ENCODE measurements at places on chromosomes 12 and 14. TPM values are rescaled to one million over a fixed set of nuclear protein-coding genes. Genes with fewer than 3 reads are reported as not detected.
A peak's percentile ranks its signal among the peaks of the same experiment; 100 is the strongest.

DNA sequence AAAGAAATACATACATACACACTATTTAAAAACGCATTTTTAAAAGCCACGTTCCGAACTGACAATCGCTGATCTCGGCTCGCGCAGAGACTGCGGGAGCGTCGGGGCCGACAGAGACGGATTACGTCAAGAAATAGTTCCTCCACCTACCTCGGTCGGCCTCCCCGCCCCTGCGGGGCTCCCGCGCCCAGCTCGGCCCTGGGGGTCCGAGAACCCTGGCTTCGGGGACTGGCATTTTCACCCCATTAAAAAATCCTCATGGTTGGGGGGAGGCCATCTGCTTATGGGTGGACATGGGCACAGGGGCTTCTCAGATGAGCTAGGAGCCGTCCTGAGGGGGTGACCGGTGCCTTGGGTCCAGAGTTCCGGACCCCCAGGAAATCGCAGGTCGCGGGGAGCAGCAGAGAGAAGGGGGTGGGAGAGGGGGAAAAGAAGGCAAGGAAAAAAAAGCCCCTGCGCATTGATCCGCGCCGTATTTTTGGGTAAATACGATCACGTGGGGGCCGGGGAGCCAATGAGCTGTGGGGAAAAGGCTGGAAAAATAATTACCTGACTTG lies 324 bp upstream of the HOXC9 start:
- H3K27me3 ChIP-seq = peaks cover 98% of the 10 kb centered on the region
- DNase-seq = no peak
- H3K36me3 ChIP-seq = peaks cover 1% of the 10 kb centered on the region

DNA sequence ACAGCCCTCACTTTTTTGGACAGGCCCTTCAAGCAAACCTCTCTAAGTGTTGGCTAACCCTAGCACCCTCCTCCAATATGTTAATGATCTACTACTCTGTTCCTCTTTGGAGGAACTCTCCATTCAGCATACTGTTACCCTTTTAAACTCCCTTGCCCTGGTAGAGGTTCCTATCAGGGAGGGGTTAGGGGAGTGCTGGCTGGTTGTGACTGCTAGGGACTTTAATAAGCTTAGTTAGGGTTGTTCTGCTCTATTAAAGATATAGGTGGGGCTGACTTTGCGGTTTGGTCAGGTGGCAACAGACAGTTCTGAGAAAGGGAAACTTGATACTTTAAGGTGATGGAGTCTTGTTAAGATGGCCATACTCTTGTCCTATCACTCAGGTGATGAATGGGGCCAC lies 301.5 kb upstream of the FBXO33 start:
- H3K4me1 ChIP-seq = no peaks in the 10 kb centered on the region
- H3K27ac ChIP-seq = no peak overlapping the region
- H3K27me3 ChIP-seq = no peaks in the 10 kb centered on the region
- no peaks in the 10 kb centered on the region for H3K36me3 ChIP-seq

DNA sequence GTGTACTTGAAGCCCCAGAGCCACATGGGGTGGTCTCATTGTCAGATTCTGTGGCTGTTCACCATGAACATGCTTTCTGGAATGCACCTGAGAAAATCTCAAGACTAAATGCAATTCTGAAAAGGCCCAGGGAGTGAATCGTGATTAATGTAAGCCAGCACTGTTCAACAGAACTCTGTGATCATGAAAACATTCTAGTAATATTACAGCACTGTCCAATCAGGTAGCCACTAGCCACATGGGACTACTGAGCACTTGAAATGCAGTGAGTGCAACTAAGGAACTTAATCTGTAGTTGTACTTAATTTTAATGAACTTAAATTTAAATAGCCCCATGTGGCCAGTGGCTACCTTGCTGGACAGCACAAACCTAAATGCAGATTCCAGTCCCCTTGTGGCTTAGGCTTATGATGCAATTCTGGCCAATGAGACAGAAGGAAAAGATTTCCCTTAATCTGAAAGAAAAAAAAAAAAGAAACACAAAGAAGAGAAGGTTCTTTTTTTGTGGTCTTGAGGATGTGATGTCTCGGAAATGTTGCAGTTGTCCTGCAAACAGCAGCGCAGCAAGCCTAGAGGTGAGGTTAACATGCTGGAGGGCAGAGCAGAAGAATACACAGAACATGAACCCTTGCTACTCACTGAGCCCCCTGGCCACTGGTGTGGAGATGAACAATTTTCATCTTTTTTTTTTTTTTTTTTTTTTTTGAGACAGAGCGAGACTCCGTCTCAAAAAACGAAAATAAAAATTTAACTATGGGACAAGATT lies 48.2 kb downstream of the SPPL3 start:
- no peak overlapping the region for H3K4me3 ChIP-seq
- peaks cover 11% of the 10 kb centered on the region for H3K36me3 ChIP-seq
- peaks cover 51% of the 10 kb centered on the region for H3K4me1 ChIP-seq
- H3K27me3 ChIP-seq = no peaks in the 10 kb centered on the region
- DNase-seq = peak; percentile 45

DNA sequence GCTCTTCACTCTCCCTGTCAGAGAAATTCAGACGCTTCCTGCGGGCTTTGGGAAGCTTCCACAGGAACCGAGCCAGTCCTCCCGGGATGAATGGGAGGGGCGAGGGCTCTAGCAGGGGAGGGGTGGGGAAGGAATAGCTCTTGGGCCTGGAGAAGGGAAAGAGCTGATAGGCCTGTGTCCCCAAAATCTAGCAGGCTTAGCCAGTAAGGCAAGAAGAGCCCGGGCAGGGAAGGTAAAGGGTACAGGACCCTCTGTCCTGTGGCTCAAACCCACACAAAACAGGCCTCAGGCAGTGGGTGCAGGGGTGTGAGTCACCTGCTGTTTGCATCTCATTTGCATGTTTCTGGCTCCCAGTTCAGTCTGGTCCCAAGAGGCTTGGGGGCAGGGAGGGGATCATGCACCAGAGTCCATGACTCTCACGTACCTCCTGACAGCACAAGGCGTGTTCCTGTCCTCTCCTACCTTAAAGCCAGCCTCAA lies 8.7 kb upstream of the SMUG1 start:
- H3K27ac ChIP-seq = no peak overlapping the region
- no peaks in the 10 kb centered on the region for H3K4me1 ChIP-seq
- no peak for DNase-seq
- no peak overlapping the region for H3K4me3 ChIP-seq

DNA sequence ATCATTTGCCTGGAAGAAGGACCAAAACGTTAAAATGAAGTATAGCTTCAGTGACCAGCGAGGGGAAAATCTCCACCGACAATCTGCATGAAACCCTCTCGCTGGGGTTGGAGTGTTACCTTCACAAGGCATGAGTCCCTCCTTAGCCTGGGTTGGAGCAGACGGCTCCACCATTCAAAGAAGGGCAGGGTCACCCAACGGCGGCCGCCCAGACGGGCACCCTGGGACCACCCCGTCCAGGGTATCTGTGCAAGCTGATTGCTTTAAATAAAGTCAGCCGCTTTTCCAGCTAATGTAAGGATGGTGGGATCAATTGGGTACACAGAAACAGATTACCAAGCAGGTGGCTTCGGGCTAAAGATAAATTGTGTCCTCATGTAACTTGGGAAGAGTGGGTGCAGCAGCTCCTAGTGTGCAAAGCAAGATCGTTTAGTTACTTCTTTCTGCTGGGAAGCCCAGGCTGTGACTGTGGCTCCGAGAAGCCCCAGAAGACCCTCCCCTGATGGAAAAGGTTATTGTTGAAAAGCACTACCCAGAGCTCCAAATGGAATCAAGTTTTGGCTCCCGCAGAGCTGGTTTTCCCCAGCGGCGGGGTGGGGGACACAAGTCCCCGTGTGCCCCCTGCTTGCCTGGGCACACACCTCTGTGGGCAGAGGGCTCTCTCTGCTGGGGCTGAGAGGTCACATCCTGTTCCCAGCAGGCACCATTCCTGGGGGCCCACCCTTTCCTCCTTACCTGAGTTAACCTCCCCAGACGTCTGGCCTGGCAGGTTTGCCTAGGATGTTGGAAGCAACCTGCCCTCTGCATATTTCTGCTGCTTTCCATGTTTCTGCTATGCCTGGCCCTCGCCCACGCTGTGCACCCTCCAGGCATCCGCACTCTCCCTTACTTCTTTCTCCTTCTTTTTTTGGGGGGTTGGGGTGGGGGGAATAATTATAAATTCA lies 318.6 kb upstream of the DIO3 start:
- H3K36me3 ChIP-seq = no peaks in the 10 kb centered on the region
- no peaks in the 10 kb centered on the region for H3K27me3 ChIP-seq
- DNase-seq = no peak
- no peak overlapping the region for H3K4me3 ChIP-seq

DNA sequence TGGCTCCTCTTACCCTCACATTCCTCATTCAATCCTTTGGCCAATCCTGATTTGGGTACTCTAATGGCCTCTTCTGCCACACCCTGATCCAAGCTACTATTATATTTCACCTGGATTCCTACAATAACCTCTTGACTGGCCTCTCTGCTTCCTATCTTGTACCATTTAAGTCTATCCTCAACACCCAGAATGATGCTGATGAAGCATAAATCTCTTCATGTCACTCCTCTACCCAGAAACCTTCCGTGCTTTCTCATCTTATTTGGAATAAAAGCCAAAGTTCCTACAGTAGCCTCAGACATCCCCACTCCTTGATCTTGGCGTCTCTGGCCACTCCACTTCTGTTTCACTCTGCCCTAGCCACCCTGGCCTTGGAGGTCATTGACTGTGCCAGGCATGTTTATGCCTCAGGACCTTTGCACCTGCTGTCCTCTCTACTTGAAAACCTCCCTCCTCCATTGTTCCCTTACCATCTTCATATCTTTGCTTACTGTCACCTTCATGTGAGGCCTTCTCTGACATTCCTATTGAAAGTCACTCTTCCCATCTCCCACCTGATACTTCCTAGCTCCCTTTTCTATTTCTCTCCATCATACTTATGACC lies 46.4 kb upstream of the NRXN3 start:
- H3K27me3 ChIP-seq = no peaks in the 10 kb centered on the region
- H3K36me3 ChIP-seq = no peaks in the 10 kb centered on the region
- H3K27ac ChIP-seq = no peak overlapping the region
- H3K4me3 ChIP-seq = no peak overlapping the region

Gene AKAP5
- 0.99 TPM for total RNA-seq

Gene COQ5
- total RNA-seq = 25.5 TPM

Gene DEPDC4
- total RNA-seq = 2.1 TPM

Gene DPF3
- total RNA-seq = 7.4 TPM

Gene DDN
- total RNA-seq = 0.17 TPM
